AG04449 (cell line): ENCODE measurements at places on chromosomes 13 and 19.

- no peak for DNase-seq
These were observed 437.9 kb downstream of the FOXO1 start for GRCh38 chr13:40228496-40228895.

- no peak for DNase-seq
These were observed 420.7 kb downstream of the PCDH9 start for GRCh38 chr13:66809485-66809884.

DNA sequence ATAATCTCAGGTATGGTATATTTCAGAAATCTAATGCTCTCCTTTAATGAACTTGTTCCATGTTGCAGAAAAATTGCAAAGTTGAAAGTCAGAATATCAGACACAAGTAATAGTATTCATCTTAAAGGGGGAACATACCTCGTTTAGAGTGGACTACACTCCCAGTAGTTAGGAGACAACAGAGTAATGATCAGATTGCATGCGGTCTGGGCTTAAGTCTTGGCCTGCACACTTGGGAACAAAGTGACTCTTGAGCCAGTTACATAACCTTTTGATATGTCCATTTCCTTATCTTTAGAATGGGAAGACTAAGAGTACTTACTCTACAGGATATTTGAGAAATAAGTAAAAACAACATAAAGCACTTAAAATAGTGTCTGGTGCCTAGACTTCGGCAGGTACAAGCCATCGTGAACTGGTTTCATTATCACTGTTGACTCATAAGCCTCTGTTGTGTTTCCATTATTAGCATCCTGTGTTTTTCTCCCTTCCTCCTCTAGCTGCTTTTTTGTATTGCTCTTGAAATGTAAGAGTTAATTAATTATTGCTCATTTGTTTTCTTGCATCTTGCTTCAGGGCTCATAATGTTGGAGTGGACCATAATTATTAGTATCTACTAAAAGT, 53.0 kb downstream of the DPY19L3 start:
- no peak for DNase-seq

GRCh38 chr19:7132054-7132453, 62.6 kb downstream of the ZNF557 start:
- no peak for DNase-seq

- DNase-seq = no peak
These were observed 3.6 kb downstream of the GPR4 start for GRCh38 chr19:45598267-45599001.

- DNase-seq = no peak
These were observed 4.1 kb downstream of the SPRY2 start for GRCh38 chr13:80336776-80337287.

GRCh38 chr13:59607780-59608233, 555.9 kb downstream of the DIAPH3 start:
- DNase-seq = no peak

- no peak for DNase-seq
These were observed 4.5 kb downstream of the ADGRE1 start for GRCh38 chr19:6891761-6892385.

DNA sequence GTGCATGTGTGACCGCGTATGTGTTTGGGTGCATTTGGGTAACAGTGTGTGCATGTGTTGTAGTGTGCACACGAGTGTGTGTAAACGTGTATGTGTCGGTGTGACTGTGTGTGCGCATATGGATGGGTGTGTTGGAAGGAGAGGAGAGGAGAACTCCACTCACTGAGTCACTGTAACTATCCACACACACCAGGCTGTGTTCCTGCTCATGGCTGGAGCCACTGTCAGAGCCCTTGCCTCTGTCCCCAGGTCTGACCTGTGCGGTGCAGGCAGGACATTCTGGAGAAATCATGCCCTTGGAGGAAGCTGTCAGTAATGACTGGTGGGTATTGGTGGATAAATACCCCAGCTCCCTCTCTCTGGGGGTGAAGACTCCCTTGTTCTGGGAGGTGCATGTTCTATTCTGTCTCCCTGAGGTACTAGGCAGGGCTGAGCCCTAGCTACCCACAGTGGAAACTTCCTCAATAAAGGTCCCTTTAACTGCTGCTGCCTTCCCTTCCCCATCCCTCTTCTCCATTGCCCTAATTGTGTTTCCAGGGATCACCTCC, 48.4 kb downstream of the CYP4F22 start:
- DNase-seq = no peak

DNA sequence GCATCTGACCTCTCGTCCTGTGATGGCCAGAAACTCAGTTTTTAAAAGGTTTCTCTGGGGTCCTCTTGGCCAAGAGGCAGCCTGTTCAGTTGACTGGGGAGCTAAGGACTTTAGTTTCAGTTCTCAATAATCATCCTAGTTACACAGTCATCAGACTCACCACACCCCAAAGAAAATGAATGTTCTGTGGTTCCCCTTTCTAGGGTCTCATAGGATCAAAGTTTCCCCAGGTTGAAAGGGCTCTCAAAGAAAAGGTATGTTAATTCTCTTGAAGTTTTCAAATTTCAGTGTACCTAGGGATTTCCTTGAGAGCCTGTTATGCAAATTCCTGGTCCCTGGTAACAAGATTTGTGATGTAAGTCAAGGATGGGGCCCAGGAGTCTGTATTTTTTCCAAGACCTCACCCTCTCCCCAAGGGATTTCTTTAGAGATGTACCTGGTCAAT, 94.9 kb downstream of the FAM216B start:
- DNase-seq = no peak

DNA sequence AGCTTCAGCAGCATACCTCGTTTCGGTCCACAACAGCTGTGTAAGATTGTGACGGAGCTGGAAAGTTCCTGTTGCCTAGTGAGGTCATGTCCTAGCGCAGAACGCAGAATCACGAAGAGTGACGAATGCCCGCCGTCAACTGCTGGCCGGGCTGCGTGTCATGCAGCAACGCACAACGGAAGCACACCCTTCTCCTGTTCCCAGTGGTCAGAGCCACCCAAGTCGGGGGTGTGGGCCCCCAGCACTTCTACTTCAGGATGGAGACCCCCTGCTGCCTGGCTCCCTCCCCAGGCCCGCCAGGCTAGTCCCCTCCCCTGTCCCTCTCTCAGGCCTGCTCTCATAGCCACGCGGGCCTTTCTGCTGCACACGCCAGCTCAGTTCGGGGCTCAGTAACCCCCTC, 25.9 kb downstream of the C2CD4C start:
- DNase-seq = no peak

GRCh38 chr19:38515896-38516295, 82.4 kb downstream of the RYR1 start:
- DNase-seq = no peak

GRCh38 chr13:79003989-79004898, 345.3 kb upstream of the OBI1 start:
- DNase-seq = no peak

- DNase-seq = no peak
These were observed 424.9 kb downstream of the PCDH17 start for GRCh38 chr13:58056426-58056825.

DNA sequence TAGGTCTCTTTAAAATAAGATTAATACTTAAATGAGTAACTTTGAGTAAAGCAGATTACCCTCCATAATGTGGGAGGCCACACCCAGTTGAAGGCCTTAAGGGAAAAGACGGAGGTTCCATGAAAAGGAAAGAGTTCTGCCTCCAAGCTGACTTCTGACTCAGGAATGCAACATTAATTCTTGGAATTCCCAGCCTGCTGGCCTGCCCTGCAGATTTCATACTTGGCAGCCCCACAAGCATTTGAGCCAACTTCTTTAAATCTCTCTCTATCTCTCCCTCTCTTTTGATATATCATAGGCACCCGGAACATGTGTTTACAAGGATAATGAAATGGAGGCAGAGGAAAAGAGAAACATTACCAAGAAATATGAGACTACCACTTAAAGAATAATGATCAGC, 902.3 kb upstream of the MIR17HG start:
- DNase-seq = peak; percentile 73

DNA sequence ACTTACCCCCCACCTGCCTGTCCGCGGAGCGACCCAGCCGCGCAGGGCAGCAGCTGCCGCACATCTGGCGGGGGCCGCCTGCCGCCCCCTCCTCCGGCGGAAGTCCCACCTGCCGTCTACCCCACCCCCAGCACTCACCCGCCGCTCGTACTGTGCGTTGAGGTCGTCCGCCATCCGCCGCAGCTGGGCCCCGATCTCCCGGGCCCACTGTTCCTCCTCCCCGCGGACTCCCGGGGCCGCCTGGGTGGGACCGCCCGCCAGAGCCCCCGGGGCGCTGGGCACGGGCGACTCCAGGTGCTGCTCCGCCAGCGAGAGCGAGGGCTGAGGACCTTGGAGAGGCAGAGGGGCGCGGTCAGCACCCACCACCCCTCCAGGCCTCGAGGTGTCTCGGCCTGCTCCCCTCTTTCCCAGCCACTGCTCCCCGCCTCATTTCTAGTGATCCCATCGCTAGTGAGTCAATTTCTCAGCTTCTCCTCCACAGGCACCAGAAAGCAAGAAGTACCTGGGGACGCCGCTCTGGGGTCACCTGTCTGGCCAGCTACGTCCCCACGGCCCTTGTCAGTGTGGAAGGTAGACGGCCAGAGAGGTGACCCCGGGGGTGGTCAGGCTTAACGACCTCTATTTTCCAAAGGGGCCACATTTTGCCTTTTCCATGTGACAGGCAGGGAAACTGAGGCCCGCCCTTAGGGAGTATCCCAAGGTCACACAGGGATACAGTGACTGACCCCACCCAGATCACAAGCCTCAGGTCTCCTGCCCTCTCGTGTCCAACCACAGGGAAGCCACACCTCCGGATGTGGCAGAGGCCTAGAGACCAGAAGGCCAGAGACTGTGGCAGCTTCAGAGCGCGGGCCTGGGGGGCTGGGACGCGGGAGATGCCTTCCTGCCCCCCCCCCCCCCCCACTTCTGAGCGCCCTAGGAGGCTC, 4.3 kb downstream of the BBC3 start:
- no peak for DNase-seq

GRCh38 chr13:109384491-109385241, 401.7 kb downstream of the IRS2 start:
- DNase-seq = peak; percentile 87

- DNase-seq = peak; percentile 24
These were observed 54.2 kb upstream of the ABCC4 start for GRCh38 chr13:95355494-95355893.

DNA sequence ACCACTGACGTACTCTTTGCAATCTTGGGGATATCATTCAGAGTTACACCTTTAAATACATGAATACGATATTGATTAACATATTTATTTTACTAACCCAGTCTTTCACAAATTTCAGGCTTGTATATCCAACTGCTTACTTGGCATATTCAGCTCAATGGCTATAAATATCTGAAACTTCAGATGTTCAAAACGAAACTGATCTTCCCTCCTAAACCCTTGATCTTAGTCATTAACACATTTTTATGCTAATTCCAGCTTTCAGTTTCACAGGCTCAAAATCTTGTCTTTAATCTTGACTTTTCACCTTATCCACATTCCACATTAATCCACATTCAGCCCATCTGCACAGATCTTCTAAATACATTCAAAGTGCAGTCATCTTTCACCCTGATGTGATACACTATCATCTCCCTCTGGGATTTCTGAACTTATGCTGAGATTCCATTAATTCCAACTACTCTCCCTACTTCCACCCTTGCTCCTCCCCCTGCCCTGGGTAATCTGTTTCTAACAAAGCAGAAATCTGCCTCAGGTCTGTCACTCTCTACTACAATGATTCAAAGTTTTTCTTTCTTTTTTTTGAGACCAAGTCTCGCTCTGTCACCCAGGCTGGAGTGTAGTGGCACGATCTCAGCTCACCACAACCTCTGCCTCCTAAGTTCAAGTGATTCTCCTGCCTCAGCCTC, 387.2 kb downstream of the GPC5 start:
- no peak for DNase-seq

GRCh38 chr19:19296953-19297689, 23.2 kb downstream of the SUGP1 start:
- no peak for DNase-seq

DNA sequence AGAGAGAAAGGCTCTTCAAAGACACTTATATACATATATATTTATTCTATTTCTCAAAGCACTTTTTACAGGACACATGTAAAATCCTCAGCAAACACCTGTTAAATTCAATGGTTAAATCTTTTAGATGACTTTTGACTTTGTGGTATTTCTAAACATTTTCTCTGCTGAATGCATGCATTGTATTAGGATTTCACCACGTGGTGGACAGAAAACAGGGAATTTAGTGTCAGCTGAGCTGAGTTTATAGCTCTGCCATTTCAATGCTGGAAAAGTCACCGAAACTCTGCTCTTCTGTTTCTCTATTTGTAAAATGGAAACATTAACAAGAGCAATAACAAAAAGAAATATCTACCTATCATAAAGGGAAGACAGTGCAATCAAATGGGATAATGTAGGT, 375.6 kb downstream of the ENOX1 start:
- DNase-seq = no peak

GRCh38 chr19:11092181-11092538, 2.9 kb downstream of the LDLR start:
- DNase-seq = no peak

GRCh38 chr13:44219577-44220548, 153.8 kb upstream of the SERP2 start:
- no peak for DNase-seq

DNA sequence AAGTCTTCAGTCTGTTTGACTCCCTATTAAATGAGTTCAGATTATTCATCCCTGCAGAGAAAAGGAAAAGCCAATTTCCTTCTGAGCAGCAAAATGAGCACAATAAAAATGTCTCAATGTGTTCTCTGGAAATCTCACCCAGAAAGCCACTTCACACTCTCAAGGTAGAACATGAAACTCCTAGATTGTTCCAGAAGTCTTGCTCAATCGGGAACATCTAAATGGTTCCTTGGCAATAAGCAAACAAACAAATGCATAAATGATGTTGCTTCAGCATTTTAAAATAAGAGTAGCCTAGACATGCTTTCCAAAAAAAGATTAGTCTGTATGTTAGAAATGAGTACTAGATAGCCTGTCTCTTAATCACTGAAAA, 59.7 kb upstream of the TNFRSF19 start:
- DNase-seq = no peak

- DNase-seq = no peak
These were observed 25.1 kb upstream of the CD70 start for GRCh38 chr19:6616011-6616410.

DNA sequence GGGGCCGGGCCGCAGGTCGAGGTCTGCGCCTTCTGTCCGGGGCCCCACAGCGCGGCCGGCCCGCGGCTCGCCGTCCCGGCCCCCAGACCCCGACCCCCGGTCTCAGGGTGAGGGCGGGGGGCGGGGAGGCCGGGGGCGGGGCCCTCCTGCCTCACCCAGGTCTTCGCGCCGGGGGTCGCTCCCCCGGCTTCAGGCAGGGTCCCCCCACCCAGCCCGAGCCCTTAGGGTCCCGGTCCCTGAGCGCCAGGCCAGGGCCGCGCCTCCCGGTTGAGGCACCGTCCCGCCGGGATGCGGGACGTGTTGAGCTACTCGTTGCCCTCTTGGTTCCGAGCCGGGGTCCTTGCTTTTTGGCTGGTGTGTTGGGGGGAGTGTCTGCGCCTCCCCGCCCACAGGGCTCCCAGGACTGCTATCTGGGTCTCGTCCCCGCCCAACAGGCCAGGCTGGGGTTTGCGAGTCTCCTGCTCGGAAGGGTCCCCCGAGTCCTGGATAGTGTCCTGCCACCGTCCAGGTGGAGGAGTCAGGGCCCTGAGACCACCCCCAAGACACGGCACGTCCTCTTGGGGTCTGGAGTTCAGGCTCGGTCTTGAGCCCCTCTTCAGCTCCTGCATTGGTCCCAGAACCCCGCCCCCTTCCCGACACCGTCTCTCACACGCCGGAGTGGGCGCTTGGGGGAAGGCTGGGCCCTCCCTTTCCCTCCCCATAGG, 452 bp downstream of the PIAS4 start:
- no peak for DNase-seq

- DNase-seq = no peak
These were observed 1555.4 kb upstream of the MIR17HG start for GRCh38 chr13:89791971-89792630.

GRCh38 chr19:47507924-47508553, 6.8 kb downstream of the NAPA start:
- no peak for DNase-seq
